ENCODE measurements at places on chromosomes 2 and 18. TPM values are rescaled to one million over a fixed set of nuclear protein-coding genes. Genes with fewer than 3 reads are reported as not detected.

GRCh38 chr2:35827086-35827485 is 528.5 kb upstream of the CRIM1 start:
- DNase-seq = no peak

DNA sequence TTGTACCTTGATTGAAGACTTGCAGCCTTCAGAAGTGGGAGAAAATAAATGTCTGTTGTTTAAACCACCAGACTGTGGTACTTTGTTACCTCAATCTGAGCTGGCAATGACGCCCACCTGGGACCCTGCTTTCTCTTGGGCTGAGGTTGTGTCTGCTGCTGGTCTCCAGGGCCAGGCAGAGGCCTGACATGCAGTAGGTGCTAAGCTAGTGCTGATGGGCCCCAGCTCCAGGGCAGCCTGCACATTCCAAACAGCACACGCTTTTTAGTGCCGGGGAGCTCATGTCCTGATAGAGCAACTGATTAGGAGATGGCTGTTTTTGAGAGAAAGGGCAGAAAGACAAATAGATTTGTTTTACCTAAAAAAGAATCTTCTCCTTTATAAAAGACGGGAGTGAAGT is 664.0 kb upstream of the HS6ST1 start:
- no peak for DNase-seq

GRCh38 chr2:71640489-71640888 is 187.1 kb downstream of the DYSF start:
- DNase-seq = no peak

DNA sequence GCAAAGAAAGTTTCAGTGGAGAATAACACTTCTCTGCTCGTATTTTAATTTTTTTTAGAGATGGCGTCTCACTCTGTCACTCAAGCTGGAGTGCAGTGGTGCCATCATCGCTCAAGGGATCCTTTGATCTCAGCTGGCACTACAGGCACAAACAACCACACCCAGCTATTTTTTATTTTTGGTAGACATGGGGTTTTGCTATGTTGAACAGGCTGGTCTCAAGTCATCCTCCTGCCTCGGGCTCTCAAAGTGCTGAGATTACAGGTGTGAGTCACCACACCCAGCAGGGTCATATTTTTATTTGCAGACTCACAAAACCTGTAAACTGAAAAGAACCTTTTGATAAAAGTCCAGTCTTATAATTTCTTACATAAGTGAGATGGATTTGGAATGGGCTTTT is 2.6 kb downstream of the TRAK2 start:
- no peak for DNase-seq

DNA sequence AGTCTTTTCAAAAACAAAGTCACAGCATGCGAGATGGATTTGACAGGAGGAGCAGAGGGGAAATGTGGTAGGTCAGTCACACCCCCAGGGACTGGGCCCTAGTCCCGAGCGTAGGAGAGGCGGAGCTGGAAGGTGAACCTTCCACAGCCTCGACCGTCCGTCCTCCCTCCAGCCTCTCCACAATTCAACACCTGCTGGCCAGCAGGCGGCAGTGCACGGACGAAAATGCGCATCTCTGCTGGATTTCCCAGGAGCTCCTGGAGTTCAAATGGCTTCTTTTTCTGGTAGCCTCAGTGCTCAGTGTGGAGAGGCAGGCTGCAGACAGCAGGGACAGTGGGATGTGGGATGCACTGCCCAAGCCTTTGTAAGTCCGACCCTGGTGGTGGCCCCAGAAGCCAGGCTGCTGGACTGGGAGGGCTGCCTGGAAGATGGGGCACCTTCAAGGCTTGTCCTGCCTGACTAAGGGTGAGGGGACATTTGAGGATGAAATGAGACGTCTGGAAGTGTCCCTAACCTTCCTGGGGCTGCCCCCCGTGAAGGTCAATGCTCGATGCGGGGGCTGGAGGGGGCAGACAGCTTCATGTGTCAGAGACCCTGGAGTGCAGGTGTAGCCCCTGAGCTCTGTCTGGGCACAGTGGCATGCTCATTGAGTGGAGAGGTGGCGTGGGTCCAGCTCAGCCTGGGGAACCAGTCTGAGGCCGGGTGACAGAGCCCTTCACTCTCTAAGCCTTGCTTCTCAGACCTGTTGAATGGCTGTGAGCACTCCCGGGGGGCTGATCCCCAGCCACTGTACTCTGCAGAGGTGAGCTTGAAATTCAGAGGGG is 189.5 kb downstream of the TFCP2L1 start:
- no peak for DNase-seq

The LOXHD1 gene
- total RNA-seq = 0.48 TPM

The GCKR gene
- not detected for total RNA-seq

The IL1F10 gene
- not detected for total RNA-seq

Data from cardiac septum (tissue), 1 donor.